CD4-positive, alpha-beta T cell (primary cell): ENCODE measurements at places on chromosomes 6 and 20.

- no peak for DNase-seq
Measured at GRCh38 chr6:115133790-115134189, 791.0 kb upstream of the HS3ST5 start.

- no peak for DNase-seq
Measured at GRCh38 chr20:10374036-10374435, 60.0 kb downstream of the MKKS start.

- DNase-seq, result no peak
Measured at GRCh38 chr6:154960854-154961530, 34.1 kb upstream of the TIAM2 start.

DNA sequence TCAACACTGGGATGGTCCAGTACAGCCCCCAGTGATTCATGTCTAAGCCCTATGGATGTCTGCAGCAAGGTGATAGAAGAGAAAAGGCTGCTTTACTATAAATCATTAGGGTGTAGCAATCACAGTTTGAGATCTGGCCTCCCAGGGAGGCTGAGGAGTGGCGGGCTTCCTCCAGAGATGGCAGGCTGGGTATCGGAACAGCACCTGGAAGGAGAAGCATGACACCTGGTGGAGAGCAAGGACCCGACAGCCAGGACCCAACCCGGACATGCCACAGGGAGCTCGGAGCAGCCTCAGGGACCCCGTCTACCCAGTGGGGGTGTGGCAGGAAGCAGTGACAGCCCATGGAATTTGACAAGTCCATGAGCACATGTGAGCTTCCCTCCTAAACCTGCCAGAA, 114.8 kb upstream of the CD93 start:
- no peak for DNase-seq

GRCh38 chr20:11777387-11778205, 140.1 kb upstream of the BTBD3 start:
- no peak for DNase-seq

DNA sequence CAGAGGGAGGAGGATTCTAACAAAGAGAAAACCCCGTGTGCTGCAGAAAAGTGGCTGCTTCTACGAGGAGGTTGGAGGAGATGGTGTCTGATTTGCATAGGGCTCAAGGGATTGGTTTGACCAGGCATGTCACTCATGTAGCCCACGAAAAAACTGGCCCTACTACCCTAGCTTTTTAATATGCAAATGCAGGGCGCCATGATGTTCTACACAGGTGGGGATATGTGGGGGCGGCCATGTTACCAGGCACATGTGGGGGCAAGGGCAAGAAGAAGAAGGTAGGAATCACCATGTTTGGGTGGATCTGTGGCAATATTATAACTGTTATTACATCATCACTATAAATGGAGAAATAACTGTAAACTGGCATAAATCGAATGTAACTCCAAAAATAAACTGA, 9.9 kb downstream of the KIAA1755 start:
- no peak for DNase-seq

DNA sequence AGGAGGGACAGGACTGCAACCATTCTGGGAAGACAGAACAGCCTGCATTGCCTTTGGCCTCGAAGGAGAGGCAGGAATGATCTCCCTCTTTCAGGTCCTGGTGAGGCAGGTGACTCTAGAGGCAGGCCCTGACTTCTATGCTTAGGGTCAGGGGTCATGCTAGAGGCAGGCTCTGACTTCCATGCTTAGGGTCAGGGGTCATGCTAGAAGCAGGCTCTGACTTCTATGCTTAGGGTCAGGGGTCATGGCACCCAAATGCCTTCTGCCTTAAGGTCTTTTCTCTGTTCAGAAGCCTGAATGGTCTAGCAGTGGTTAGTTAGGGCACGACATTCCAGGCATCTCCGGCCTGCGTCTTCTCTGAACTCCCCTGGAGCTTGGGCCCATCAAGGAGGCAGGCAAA, 35.1 kb upstream of the AAR2 start:
- no peak for DNase-seq

DNA sequence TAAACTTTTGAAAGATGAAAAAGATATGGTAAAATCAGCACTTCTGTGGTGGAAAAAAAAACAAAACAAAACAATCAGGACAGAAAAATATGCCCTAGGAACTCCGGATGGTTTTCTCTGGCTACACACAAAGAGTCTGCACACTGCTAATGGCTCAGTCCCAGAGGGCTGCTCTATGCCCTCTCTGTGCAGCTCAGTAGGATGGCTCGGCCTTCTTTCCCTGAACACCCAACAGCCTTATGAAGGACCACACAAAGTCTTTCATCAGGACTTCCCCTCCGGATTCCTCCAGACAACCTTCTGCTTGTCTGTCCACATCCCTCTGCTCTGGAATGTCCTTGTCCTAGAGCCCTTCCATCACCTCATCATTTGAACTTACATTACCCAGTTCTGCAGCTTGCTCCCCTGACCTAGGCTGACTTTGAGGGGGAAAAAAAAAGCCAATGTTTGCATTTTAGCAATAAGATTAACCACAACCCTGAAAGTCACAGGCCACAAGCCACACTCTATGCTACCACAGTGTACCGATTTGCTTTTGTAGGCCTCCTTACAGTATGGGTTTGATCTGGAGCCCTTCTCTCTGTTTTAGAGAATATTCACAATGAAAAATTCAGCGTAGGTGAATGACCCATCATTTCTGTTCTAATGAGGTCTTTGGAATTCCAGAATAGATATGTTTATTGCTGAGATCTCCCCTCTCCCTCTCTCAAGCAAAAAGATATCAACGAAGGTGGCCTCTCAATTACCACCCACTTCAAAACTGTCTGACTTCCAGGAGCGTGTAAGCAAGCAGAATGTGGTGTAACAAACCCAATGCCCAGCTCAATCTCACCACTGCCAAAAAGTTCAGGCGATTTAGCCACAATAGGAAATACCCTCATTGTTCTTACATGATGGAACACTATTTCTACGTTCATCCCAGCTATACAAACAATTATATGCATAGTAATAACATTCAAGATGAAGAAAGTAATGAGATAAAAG, 164.0 kb downstream of the GMDS start:
- DNase-seq, result no peak

GRCh38 chr6:106113256-106113959, 27.3 kb downstream of the PRDM1 start:
- no peak for DNase-seq

DNA sequence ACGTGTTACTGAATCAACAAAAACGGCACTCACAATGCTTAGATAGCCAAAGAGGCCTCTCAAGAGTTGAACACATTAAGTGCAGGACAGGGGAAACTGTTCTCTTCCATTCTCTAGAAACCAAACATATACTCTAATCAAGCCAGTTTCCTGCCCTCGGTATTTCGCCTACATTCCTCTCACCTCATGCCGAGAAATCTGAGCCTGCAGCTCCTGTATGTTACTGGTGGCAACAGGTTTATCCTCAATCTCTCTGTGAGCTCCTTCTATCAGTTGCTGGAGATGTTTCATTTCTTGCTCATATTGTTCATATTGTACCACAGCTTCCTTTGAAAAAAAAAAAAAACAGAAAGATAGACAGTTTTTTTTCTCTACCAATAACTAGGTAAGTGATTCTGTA, 328.9 kb downstream of the SYNE1 start:
- DNase-seq, result no peak

- no peak for DNase-seq
Measured at GRCh38 chr6:28121876-28122275, 2.5 kb upstream of the ZSCAN16 start.

DNA sequence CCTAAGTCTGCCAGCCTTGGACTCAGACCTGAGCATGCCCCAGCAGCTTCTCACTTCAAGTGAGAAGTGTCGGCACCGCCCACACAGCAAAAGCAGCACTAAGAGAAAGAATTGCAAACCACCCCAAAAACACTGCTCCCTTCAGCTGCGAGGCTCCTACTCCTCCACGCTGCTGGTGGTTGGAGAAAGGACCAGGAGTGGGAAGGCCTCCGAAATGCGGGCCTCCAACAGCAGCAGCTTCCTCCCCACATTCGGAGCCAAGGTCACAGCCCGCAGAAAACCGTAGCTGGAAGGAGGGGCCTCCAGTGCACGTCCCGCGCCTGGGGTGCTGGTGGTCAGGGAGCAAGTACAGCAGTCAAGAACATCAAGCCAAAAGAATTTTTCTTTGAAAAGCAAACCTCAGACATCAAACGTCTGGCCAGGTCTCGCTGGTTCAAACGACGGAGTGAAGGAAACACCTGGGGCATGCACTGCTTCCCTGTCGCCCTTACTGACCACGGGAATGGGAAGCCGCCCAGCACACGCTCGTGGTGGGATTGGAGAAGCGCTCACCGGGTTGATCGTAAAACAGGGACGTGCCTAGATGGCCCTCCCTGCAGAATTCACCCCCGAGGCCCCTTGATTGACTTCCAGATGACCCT, 185.6 kb upstream of the CST7 start:
- DNase-seq, result no peak

DNA sequence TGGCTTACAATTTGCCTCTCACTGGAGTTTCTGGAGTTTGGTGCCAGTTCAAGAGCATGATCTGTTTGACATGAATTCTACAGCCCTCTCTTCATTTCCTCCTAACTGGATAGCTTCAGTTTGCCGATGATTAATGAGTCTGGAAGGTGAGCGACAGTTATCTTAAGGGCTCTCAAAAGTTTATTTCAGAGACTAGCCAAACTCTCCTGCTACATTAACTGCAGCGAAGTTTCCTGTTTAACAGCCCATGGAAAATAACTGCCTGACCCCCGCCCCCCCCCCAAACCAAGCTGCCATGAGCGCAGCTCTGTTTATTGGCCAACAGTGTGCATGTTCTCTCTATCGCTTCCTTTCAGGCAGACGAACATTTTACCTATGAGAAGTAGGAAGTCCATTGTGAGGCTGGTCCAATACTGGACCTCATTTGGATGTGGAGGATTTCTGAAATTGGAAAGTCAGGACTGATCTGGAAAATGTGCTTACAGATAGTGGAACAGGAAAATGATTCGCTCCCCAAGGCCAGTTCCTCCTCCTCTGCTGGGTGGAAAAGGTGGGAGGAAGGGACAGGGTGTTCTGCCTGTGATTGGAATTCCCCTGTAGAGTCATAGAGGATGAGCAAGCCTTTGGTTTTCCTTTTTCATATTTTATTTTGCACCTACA, 522.2 kb upstream of the JAG1 start:
- DNase-seq, result no peak

DNA sequence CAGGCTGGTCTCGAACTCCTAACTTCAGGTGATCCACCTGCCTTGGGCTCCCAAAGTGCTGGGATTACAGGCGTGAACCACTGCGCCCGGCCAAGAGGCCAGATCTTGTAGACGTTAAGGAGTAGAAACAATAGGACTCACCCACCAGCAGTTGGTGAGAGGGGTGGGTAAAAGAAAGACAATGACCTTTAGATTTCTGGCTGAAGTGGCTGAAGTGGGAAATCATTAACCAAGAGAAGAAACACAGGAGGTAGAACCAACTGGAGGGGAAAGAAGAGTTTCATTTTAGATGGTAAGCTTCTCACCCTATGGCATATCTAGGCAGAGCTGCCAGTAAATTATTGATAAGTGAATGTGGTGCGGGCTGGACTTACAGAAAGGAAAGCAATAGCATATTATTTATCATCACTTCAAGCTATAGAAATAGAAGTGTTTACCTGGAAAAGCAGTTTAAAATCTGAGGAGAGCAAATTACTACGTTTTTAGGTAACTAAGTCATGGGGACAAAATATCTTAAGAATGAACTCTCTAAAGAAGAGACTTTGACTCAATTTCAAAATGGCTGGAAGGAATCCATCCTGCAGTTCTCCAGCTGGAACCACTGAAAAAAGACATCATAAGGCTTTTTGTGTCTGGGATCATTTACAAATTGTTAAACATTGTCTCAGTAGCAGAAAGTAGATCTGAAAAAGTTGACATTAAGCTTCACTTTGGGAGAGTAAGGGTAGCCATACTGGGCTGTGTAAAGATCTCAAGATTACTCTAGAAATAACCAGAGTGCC, 109.6 kb downstream of the ALDH8A1 start:
- DNase-seq, result no peak
